ENCODE measurements at places on chromosomes 3 and 15. TPM values are rescaled to one million over a fixed set of nuclear protein-coding genes. Genes with fewer than 3 reads are reported as not detected.

DNA sequence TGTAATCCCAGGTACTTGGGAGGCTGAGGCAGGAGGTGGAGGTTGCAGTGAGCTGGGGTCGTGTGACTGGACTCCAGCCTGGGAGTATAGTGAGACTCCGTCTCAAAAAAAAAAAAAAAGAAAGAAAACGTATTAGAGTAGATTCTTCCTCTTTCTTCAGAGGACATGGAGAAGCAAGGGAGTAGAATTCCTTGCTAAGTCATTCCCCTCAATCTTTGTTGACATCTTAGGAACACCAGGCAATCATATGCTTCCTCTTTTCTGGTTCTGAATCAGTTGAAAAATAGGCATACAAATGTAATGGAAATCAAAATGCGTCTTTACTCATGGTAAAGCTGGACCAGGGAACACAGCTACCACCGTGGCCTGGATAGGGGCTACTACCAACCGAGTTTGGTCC lies 38.3 kb upstream of the ATOSA start:
- no peaks in the 10 kb centered on the region for H3K27me3 ChIP-seq
- H3K4me3 ChIP-seq: no peak overlapping the region
- no peak overlapping the region for H3K27ac ChIP-seq

GRCh38 chr15:32704395-32704981 lies 13.3 kb upstream of the GREM1 start:
- H3K27me3 ChIP-seq: no peaks in the 10 kb centered on the region
- H3K27ac ChIP-seq: no peak overlapping the region
- H3K36me3 ChIP-seq: no peaks in the 10 kb centered on the region

DNA sequence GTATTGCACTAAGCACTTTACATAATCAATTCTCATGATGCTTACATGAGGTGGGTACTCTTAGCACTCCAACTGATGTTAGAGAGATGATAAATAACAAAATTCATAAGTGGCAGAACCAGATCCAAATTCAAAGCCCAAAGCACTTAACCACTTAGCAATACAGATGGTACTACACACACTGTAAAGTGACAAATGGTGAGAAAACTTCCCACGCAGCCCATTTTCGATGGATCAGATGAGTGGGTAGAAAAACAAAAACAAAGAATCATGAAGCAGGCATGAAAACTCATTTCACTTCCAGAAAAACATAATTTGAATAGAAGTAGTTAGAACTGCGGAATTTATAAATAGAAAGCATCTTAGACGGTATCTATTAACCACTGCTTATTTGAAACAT lies 66.2 kb downstream of the FRMD4B start:
- no peak overlapping the region for H3K27ac ChIP-seq
- no peaks in the 10 kb centered on the region for H3K36me3 ChIP-seq
- H3K4me1 ChIP-seq: no peaks in the 10 kb centered on the region
- DNase-seq: no peak
- H3K4me3 ChIP-seq: no peak overlapping the region

GRCh38 chr15:95174301-95175259 lies 943.2 kb downstream of the MCTP2 start:
- H3K36me3 ChIP-seq: no peaks in the 10 kb centered on the region
- peak overlapping the region; percentile 17 for H3K4me3 ChIP-seq
- peaks cover 8% of the 10 kb centered on the region for H3K4me1 ChIP-seq
- H3K27ac ChIP-seq: no peak overlapping the region
- no peaks in the 10 kb centered on the region for H3K27me3 ChIP-seq

GRCh38 chr3:140170612-140171011 lies 235.6 kb downstream of the CLSTN2 start:
- no peaks in the 10 kb centered on the region for H3K4me1 ChIP-seq
- no peak for DNase-seq
- no peaks in the 10 kb centered on the region for H3K27me3 ChIP-seq
- no peak overlapping the region for H3K4me3 ChIP-seq
- H3K27ac ChIP-seq: no peak overlapping the region

GRCh38 chr3:161600173-161600572 lies 103.6 kb downstream of the OTOL1 start:
- H3K4me1 ChIP-seq: no peaks in the 10 kb centered on the region
- no peak overlapping the region for H3K4me3 ChIP-seq
- DNase-seq: no peak
- H3K27ac ChIP-seq: no peak overlapping the region
- no peaks in the 10 kb centered on the region for H3K27me3 ChIP-seq
- no peaks in the 10 kb centered on the region for H3K36me3 ChIP-seq

DLL4 gene
- total RNA-seq: 9.4 TPM

DNA sequence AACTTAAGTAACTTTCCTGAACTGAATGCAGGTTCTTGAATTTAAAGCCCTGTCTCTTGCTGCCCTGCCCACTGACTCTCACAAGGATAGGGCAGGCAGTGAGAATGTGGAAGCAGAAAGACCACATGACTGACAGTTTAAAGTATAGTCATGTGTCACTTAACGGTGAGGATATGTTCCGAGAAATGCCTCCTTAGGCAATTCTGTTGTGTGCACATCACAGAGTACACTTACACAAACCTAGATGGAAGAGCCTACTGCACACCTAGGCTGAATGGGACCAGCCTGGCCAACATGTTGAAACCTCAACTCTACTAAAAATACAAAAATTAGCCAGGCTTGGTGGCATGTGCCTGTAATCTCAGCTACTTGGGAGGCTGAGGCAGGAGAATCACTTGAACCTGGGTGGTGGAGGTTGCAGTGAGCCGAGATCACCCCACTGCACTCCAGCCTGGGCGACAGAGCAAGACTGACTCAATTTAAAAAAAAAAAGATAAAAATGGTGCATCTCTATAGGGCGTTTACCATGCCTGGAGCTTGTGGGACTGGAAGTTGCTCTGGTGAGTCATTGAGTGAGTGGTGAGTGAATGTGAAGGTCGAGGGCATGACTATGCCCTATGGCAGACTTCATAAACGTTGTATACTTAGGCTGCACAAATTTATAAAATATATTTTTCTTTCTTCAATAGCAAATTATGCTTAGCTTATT lies 18.9 kb upstream of the COPG1 start:
- no peaks in the 10 kb centered on the region for H3K27me3 ChIP-seq
- H3K27ac ChIP-seq: no peak overlapping the region
- no peaks in the 10 kb centered on the region for H3K4me1 ChIP-seq

GRCh38 chr3:40766396-40766795 lies 241.6 kb downstream of the ZNF621 start:
- no peak overlapping the region for H3K4me3 ChIP-seq
- no peak overlapping the region for H3K27ac ChIP-seq
- no peaks in the 10 kb centered on the region for H3K4me1 ChIP-seq
- DNase-seq: no peak

DNA sequence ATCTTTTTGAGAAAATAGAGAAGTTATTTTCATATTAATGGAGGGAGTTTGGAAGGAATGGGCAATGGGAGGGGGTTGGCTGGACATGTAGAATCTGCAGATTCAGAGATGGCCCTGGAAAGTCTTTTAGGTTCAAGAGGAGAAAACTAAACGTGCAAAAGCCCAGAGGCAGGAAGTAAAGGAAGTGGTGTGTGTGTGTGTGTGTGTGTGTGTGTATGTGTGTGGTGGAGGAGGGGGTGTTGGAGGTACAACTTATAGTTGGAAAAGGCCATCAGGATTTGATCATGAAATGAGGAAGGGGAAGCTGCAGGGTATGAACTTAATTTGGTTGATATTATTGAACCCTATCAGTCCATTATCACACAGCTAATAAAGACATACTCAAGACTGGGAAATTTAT lies 5.6 kb upstream of the LPP start:
- no peak overlapping the region for H3K4me3 ChIP-seq
- H3K4me1 ChIP-seq: peaks cover 6% of the 10 kb centered on the region
- no peak overlapping the region for H3K27ac ChIP-seq
- DNase-seq: no peak
- H3K36me3 ChIP-seq: no peaks in the 10 kb centered on the region

DNA sequence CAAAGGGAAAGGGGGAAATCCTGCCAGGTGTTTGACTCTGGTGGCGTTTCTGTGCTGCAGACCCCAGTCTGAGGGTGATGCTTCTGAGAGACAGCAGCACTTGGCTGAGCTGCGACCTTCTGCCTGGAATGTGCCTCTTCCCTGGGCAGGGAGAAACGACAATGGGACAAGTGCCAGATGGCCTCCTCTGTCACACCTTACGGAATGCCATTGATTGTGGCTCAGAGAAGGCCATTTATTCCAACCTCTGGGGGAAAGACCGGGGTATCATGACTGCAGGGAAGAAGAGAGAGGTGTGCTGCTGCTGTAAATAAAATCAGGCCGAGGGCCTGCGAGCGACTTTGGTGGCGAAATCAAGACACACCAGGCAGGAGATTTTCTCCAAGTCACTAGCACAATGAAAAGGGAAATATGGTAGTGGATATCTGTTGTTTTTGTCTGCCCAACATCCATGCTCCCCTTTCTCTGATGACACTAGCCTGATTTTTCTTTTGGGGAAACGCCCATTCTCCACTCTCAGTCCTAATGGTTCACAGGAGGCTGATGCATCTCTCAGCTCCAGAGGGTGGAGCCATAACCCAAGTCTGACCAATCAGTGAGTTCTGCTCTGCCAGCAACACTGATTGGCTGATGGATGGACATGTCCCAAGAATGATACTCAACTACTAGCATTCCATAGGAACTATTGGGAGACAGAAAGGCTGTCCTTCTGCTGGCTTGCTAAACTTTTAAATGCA lies 336.1 kb downstream of the FOXP1 start:
- H3K4me3 ChIP-seq: no peak overlapping the region
- peaks cover 4% of the 10 kb centered on the region for H3K4me1 ChIP-seq
- no peak for DNase-seq
- no peaks in the 10 kb centered on the region for H3K36me3 ChIP-seq

DNA sequence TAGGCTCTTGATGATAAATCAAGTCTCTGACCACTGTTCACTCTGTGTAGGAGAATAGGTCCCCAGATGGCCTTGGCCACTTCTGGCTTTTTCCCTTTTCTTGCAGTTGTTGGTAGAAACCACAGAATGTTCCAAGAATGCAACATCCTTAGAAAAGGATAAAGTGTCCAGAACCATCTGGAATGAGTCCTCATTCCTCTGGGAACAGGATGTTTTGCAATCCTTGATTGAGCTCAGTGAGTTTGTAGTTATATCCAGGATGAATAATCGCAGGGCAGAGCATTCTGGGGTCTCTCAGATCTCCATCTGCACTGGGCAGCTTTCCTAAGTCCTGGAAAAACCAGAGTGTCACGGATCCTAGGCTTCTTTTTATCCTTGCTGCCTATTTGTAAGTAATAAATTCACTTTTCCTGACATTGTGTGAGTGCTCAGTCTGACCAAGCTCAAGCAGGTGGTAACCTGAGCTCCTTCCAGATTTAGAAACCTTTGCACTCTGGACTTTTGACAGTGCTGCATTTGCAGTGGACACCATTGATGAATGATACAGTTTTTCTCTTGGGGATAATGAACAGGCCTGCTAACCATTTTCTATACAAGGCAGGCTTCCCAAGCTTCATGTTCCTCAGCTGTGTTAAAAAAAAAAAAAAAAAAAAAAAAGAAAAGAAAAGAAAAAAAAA lies 1028.6 kb downstream of the OTOL1 start:
- H3K27me3 ChIP-seq: no peaks in the 10 kb centered on the region
- no peak for DNase-seq
- H3K4me1 ChIP-seq: no peaks in the 10 kb centered on the region
- H3K4me3 ChIP-seq: no peak overlapping the region

DNA sequence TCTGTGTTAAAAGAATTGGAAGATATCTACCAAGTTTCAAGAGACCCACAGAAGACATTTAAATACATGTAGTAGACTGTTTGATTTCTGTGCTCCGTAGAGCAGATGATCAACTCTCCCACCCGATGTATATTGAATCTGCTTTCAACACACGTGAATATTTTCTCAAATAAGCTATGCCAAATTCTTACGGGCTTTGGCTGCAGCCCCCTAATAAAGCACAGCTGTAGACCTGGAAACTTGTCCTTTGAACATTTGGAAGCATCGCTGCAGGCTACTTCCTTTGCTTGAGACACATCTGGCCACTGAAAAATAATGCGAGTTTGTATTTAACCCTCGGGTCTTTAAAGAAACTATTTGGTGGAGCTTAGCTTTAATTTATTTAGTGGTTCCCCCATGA lies 98.3 kb upstream of the SELENOK start:
- no peak for DNase-seq
- no peaks in the 10 kb centered on the region for H3K27me3 ChIP-seq
- H3K4me1 ChIP-seq: no peaks in the 10 kb centered on the region
- H3K27ac ChIP-seq: no peak overlapping the region
- H3K4me3 ChIP-seq: no peak overlapping the region

GRCh38 chr3:45277636-45278035 lies 51.5 kb upstream of the TMEM158 start:
- no peak overlapping the region for H3K27ac ChIP-seq
- H3K36me3 ChIP-seq: no peaks in the 10 kb centered on the region
- no peaks in the 10 kb centered on the region for H3K27me3 ChIP-seq
- H3K4me1 ChIP-seq: no peaks in the 10 kb centered on the region
- H3K4me3 ChIP-seq: no peak overlapping the region
- DNase-seq: no peak
